Stimulated activated CD4-positive, alpha-beta T cell treated with anti-CD3 and anti-CD28 coated beads, Interleukin-12 subunit alpha, Interleukin-12 subunit beta, amount 100 ng/mL, for 24 hours (primary cell): ENCODE measurements at places on chromosomes 1 and 21.

GRCh38 chr1:221376286-221376685 is 365.6 kb downstream of the DUSP10 start:
- no peak for DNase-seq

DNA sequence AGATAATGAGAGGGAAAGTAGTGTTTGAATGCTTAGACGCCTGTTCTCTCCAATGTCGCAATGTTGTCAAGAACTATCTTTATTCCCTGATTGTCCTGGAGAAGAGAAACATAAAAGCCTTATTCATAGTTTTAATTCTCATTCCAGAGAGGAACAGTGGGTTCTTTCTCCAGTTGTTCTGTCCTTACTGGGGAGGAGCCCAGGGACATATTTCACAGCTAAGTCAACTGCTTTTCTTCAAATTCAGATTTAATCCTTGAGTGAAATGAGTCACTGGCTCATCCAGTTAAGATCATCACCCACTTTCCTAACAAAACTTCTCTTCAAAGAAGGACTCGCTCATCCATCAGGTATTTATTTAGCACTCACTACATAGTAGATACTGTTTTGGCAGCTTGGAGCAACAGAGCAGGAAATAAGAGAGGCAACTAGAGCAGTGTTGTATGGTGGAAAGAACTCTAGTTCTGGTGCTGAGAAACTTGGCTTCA is 365.7 kb upstream of the USP24 start:
- DNase-seq = no peak

GRCh38 chr1:10185759-10186158 is 24.6 kb upstream of the KIF1B start:
- DNase-seq = no peak

GRCh38 chr1:9093091-9093490 is 23.7 kb upstream of the SLC2A5 start:
- DNase-seq = no peak

DNA sequence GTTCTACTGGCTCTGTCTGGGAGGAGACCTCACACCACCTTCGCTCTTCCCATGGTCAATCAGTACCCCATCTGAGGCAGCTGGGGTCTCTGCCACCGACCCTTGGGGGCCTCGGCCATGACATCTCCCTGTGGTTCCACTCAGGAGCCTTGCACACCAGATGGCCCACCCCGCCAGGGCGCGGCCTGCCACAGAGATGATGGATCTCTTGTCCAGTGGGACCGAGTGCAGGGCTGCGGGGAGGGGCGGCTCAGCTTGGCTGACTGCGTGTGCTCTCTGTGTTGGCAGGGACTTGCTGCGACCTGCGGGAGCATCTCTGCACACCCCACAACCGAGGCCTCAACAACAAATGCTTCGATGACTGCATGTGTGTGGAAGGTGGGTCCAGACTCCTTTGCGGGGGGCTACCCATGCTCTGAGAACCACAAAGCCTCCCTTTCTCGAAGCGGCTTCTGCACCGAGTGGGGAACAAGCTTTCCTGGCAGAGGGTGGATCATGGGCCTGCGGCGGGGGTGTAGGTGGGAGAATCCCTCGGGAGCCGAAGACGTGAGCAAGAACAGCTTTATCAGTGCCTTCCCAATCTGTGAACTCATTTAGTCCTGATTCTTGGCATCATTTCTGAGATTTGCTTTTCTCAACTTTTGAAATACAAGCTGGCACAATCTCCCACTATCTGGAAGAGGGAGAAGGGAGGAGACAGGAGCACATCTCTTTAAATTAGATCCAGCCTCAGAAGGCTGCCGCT is 20.9 kb upstream of the AGTRAP start:
- no peak for DNase-seq

DNA sequence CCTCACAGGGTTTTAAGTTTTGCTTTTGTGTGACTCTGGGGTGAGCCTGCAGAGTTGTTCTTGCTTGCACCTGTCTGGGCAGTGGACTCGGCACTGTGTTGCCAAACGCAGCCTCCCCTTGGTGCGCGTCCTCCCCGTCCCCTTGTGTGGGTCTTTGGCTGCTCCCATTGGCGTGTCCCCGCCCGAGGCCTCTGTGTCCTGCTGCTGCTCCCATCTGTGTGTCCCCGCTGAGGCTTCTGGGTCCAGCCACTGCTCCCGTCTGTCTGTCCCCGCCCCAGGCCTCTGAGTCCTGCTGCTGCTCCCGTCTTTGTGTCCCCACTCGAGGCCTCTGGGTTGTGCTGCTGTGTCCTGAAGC is 62.8 kb downstream of the PCNT start:
- no peak for DNase-seq

- DNase-seq = no peak
Measured at GRCh38 chr1:40710581-40711315, 19.2 kb downstream of the NFYC start.

- no peak for DNase-seq
Measured at GRCh38 chr21:41786509-41786987, 19.7 kb upstream of the RIPK4 start.

GRCh38 chr1:156929596-156930238 is 9.3 kb downstream of the LRRC71 start:
- no peak for DNase-seq

GRCh38 chr1:60746278-60746791 is 336.0 kb upstream of the NFIA start:
- no peak for DNase-seq

GRCh38 chr21:18384771-18385170 is 18.8 kb downstream of the TMPRSS15 start:
- DNase-seq = no peak

DNA sequence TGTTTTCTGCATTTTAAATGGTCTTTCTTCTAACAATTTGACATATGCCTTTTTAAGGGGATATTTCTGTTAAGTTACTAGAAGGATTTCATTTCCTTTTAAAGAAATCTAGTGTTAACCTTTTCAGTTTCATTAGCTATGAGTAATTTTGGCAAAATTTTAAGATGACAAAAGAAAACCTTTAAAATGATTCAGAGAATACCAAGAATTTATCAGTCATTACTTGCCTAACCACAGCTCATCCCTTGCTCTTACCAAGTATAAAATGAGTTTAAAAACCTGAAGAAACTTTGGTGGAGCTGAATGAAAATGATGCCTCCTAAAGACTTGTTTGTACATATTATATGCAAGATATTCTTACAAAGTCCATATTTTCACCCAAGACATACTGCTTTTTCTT is 101.7 kb downstream of the NEK7 start:
- DNase-seq = no peak

DNA sequence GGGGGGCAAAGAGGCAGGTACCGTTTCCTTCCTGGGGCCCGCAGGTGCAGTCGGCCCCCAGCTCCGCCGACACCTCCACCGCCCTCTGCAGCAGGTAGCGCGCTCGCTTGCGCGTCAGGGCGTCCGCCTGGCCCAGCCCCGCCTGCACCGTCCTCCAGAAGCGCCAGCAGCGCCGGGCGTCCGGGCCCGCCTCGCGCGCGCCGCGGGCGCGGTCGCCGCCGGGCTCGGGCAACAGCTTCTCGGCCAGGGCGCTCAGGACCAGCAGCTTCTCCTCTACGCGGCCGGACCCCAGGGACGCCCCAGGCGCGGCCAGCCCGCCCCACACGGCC is 863 bp downstream of the TARBP1 start:
- peak; percentile 57 for DNase-seq

DNA sequence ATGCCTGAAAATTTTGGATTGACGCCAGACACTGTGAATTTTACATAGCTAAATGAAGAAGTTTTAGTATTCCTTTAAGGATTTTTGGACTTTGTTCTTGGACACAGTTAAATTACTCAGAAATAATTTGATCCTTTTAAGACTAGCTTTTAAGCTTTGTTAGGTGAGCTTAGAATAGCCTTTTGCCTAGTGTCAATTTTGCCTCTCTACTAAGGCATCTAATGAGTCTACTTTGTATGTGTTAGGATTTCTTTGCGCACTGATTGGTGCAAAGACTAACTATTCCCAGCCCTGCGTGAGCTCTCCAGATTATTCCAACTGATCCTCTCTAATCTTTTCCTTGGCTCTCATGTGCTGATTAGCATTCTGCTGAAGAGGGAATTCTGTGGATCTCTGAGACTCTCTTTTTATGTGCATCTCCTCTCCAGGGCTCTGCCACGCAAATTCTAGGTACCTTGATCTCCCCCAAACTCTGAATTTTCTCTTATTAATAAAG is 128.1 kb upstream of the BCL9 start:
- DNase-seq = no peak

DNA sequence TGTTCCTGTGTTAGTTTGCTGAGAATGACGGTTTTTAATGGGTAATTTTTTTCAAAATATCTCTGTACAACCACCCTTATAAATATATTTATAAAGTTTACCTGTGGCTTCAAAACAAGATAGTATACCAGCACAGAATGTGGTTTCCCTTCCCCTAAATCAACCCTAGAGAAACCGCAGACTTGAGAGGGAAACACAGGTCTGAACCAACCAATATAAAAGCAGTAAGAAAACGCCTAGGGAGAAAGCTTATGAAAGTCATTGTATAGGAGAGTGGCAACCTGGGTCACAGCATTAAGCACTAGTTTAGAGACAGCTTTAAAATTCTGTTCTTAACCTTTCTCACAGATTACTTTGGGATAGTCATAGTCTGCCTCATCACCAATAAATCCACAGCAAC is 180.6 kb upstream of the LHX8 start:
- no peak for DNase-seq

GRCh38 chr1:167994560-167994959 is 57.7 kb upstream of the MPC2 start:
- no peak for DNase-seq

DNA sequence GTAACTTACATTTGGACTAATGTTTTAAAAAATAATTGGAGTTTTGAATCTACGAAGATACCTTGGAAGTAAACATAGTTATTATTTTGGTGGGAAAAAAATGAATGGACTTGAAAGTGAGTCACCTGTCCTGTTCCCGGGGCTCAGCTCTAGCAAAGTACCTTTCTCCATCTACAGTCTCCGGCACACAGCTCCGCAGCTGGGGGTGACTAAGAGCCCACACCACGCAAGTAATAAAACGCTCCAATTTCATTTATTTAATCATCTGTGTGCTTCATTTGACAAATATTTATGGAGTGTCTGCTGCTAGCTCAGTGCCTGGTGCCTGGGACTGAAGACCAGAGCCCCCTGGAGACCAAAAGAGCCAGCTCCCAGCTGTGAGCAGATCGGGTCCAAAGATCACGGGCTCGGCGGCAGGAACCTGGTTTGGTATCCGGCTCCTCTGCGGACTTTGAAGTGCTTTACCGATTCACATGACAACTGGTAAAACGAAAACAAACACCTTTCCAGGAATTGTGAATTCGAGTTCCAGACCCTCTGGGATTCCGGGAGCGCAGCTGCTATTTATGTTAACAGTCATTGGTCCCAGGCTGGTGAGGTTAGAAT is 1.7 kb upstream of the RIPK4 start:
- no peak for DNase-seq

DNA sequence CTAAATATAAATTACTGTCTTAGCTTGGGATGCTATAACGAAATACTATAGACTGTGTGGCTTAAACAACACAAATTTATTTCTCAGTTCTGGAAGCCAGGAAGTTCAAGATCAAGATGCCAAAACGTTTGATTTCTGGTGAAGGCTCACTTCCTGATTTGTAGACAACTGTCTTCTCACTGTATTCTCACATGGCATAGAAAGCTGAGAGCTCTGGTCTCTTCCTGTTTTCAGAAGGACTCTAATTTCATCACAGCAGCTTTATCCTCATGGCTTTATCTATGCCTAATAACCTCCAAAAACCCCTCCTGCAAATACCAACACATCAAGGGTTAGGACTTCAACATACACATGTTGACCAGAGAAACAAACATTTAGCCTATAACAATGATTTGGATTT is 1795.5 kb downstream of the MRPL39 start:
- DNase-seq = no peak

DNA sequence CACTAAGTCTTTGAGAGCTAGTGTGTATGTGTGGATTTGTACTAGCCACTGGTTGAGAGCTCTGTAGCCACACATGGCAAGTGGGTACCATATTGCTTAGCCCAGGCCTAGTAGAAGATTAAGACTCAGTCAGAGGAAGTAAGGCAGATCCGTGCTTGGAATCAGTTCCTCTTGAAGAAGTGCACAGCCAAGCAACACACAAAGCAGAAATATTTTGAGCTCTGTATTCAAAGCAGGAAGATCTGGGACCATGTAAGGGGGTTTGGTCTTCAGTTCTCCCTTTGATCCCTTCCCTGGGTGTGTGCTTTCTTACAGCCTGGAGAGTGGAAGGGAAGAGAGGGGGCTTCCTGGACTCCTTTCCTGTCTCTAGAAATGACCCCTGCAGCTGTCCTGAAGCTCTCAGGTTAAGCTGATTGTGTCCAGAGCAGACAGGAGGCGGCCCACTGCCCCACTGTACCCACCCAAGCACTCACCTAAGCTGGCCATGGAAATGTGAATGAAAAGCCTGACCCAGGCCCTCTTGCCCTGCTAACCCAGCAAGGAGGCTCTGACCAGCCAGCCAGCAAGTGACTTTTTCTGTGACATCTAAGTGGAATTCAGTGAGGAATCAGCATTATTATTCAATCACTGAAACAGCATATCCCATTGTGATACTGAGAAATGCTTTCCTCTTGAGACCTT is 3.6 kb downstream of the ETS2 start:
- no peak for DNase-seq
